ENCODE measurements at places on chromosomes 11 and 22.

GRCh38 chr11:125211191-125211947 lies 46.8 kb downstream of the PKNOX2 start:
- DNase-seq = no peak

- no peak for DNase-seq
These were observed 65.3 kb upstream of the LINC01488 start for GRCh38 chr11:69416143-69416515.

DNA sequence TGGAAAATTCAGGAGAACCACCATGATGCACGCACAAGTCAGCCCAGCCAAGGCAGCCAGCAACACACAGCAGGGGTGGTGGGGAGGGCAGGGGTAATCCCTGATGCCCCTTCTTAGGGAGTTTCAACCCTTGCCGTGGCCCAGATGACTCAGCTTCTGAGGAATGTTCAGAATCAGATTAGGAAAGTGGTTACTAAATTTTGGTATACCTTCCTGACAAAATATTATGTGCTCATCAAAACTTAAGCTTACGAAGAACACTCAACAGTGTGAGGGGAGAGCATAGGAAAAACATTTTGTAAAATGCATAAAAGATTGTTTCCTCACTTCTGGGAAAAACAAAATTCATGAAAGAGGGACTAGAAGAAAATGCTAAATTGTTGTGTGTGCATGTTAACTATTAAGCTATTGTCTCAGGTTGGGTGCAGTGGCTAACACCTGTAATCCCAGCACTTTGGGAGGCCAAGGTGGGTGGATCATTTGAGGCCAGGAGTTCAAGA lies 32.1 kb downstream of the SERPIND1 start:
- no peak for DNase-seq

- no peak for DNase-seq
These were observed 30.0 kb upstream of the TCF20 start for GRCh38 chr22:42300259-42301076.

- DNase-seq = no peak
These were observed 100.1 kb downstream of the MIAT start for GRCh38 chr22:26757496-26757895.

GRCh38 chr22:45878051-45878781 lies 98.7 kb downstream of the WNT7B start:
- DNase-seq = no peak

GRCh38 chr11:67352546-67353316 lies 615 bp downstream of the POLD4 start:
- no peak for DNase-seq

DNA sequence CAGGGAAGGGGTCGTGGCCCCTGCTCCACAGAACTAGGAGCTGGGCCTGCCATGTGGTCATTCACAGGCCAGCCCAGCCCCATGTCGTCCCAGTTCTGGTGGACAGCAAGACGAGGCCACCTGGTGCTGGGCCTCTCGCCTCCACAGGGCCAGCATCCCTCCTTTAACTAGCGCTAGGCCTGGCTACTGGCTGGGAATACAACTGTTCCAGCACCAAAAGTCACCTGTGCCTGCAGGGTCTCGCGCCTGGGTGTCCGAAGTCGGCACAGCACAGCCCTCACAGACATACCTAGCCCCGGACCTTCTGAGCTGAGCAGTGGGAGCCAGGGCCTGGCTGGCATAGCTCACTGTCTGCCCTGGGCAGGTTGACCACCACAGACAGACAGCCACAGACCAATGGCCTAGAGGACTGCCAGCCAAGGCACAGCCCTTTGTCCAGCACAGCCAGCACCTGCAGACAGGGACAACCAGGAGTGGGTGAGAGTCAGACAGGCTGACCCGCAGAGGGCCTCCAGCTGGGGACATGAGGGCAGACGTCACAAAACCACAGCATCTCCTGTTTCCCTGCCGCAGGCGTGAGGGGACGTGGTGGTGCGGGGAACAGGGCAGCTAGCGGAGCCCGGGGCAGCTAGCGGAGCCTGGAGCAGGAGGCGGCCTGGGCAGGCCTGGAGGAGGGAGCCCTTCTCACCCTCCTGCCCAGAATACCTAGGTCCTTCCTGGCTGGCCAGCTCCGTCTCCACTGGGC lies 27.2 kb upstream of the TH start:
- DNase-seq = no peak

- no peak for DNase-seq
These were observed 13.3 kb downstream of the MPST start for GRCh38 chr22:37032535-37033460.

- no peak for DNase-seq
These were observed 7.8 kb upstream of the IFT27 start for GRCh38 chr22:36783743-36784142.

GRCh38 chr11:46345131-46345597 lies 2.1 kb upstream of the DGKZ start:
- peak; percentile 32 for DNase-seq

GRCh38 chr11:1276041-1276790 lies 33.2 kb downstream of the TOLLIP start:
- no peak for DNase-seq

- DNase-seq = no peak
These were observed 253.0 kb downstream of the INSC start for GRCh38 chr11:15367695-15368094.

DNA sequence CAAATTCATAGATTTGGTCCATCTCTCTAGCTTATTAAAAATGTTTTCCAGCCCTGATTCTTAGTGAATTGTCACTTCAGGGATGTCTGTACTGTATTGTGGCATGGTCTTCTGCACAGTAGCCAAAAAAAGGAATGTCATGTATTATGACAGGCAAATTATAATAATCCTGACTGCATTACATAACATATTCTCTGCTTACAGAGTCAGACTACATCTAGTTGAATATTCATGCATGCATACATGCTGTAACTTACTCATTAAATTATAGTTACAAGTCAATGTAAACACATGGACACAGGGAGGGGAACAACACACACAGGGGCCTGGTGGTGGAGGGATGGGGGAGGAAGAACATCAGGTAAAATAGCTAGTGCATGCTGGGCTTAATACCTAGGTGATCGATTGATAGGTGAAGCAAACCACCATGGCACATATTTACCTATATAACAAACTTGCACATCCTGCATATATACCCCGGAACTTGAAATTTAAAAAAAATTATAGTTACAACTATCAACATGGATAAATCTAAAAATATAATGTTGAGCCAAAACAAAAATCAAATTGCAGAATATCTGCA lies 31.5 kb upstream of the SMCO4 start:
- no peak for DNase-seq

GRCh38 chr11:32118025-32118974 lies 27.4 kb downstream of the RCN1 start:
- no peak for DNase-seq
